Activated T-cell treated with anti-CD3 and anti-CD28 coated beads for 4 hours (primary cell): ENCODE measurements at places on chromosomes 12 and 14.

DNA sequence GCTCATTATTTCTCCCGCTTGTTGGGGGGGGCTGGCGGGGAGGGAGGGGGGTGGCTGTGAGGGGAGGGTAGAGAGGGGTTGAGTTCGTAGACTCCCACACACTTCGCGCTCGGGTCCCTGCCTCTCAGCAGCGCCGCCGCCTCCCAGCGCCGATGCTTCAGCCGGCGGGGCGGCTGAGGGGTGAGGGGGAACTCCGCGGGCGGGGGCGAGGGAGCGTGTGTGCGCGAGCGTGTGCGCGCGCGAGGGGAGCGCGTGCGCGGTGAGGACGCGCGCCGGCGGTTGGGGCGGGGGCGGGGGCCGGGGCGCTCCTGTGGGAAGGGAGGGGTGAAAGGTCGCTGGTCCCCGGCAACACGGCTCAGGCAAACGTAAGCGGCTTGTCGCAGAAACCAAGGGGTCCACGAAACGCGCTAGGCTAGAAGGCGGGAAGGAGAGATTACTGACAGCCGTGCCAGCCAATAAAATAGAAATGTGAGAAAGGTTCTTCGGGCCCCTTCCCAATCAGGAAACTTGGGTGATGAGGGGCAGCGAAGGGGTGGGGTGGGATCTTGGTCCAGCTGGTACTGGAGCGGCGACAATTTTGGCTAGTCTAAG, 343 bp upstream of the NOVA1 start:
- no peak for DNase-seq

DNA sequence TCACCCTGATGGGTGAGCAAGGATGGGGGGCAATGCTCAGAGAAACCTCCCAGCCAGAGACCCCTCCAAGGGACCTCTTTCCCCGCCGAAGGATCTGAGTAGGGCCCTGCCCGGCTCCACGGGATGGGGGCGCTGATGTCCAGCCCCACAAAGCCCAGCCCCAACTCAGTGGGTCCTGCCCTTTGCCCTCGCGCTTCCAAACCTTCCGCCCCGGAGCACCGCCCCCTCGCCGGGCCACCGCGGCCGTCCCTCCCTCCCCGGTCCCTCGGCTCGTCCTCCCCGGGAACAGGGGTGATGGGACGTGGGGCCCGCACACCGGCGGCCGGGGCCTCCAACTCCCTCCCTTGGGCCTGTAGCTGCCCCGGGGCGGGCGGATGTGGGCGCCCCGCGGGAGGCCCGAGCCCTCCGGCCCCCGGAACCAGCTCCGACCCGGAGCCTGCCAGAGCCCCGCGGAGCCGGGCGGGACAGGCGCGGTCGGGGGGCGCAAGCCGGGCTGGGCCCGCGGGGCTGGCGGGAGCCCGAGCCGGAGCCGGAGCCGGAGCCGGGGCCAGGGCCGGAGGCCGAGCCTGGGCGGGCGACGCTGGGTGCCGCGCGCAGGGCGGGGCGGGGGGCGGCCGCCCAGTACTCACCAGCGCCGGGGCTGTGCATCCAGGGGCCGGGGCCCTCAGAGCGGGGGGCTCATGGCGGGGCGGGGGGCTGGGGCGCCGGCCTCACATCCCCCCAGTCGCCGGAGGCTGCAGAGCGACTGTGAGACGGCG, 386 bp downstream of the HDAC7 start:
- DNase-seq: no peak

DNA sequence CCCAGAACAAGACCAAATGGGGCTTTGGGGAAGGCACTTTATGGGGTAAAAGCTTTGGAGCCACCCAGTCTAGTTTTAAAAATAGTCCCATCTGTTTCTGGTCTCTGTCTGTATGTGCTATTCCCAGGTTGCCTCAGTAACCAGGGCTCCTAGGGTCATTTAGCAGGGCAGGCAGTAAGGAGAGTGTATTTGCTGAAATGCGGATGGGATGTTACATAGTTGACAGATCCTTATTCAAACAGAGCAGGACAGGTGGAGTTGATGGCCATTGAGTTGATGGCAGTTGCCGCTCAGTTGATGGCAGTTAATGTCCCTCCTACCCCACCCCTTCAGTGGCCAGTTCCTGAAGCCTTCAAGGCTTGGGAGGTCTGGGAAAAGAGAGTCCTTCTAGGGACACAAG, 4.6 kb downstream of the ZC3H10 start:
- no peak for DNase-seq

GRCh38 chr14:92021523-92021922, 18.3 kb downstream of the TRIP11 start:
- DNase-seq: no peak

DNA sequence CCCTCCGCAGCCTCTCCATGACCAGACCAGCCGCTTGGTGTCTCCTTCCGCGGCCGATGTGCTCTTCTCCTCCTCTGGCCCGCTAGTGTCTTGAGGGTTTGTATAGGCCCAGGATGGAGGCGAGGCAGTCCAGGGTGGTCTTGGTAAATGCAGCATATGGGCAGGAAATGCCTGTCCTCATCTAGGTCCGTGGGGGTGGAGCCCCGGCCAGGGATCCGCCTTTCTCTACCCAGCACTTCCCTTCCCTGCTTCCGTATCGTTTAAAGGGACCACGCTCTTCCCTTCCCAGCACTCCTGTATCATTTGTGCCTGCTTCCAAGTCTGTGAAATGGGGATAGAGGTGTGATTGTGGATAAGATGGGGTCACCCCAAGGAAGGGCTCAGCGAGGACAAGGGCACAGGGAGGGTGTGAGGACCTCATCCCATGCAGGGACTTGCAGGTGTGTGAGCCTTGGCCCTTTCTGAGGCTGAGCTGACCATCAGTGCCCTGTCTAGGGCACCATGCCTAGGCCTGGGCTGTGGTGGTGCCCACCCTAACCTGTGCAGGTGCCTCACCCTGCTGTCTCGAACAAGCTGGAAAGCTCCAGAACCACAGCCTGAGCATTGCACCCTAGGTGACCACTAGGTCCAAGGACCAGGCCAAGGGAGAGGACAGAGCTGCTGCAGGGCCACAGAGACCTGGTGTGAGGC, 326.8 kb upstream of the RTL1 start:
- DNase-seq: no peak

- no peak for DNase-seq
These were observed 104.4 kb downstream of the SCN8A start for GRCh38 chr12:51695241-51696010.

DNA sequence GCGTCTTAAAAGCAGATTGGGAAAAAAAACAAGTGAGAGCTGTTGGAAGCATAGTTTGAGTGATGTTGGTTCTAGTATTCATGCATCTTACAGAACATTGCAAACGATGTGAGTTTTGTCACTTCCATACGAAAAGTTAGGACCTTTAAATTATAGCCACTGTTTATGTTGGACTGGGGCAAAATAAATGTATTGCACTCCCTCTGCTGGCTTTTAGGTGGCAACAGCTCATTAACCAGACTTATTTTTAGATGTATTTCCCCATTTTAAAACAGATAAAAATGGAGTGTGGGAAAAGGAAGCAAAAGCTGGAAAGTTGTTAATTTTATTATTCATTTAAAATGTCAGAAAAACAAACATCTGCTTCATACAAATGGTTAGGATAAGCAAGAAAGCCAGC, 111.9 kb downstream of the LGR5 start:
- DNase-seq: no peak

GRCh38 chr14:89571491-89571890, 154.5 kb upstream of the FOXN3 start:
- DNase-seq: no peak

DNA sequence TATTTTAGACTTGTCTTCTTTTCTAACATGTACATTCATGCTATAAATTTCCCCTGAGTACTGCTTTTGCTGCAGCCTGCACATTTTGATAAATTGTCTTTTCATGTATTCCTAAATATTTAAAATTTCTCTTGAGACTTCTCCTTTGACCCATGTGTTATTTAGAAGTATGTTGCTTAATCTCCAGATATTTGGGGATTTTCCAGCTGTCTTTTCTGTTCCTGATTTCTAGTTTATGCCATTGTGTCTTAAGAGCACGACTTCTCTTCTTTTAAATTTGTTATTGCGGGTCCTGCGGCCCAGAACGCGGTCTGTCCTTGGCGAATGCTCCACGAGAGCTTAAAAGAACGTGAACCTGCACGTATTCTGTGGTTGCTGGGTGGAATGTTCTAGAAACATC, 136.4 kb downstream of the KIF26A start:
- DNase-seq: no peak

GRCh38 chr12:4025181-4026019, 152.2 kb upstream of the PARP11 start:
- DNase-seq: no peak

DNA sequence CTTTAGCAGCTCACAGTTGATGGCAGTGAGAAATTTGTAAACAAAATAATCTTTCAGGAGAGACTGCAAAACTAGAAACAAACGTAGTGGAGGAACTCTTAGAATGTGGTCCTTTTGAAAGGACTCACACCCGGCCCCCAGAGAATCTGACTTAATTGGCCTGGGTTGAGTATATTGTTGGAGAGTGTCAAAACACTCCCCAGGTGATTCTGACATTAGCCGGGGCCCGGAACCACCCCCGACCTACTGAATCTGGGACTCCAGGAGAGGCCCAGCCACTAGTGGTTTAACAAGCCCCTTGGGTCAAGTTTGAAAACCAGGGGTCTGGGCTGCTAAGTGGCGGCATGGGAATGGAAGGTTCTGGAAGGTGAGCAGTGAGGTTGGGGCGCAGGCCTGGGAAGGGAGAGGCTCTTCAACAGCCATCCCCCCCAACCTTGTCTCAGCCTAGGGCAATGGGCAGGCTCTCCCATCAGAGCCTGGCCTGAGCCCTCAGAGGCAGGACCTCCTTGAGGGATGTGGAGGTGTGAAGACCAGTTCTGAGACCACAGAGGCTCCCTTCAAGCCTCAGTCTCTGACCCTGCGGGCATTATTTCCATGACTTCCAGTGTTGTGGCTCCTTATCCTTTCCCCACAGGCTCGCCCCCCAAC, 1.1 kb upstream of the ELK3 start:
- DNase-seq: no peak

DNA sequence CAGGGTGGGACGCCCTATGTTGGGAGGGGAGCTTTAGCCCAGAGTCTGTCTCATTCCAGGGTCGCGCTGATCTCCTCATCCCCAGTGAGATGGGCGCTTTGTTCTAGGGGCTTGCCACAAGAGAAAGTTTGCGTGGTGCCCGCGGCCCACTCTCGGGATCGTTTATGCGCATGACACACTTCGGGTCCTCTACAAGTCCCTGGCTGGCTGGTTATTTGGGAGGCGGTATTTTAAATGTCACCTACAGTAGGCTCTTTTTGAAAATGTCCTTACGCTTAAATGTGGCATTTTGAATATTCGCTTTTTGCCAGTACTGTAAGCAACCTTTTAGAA, 541 bp downstream of the GOLT1B start:
- peak; percentile 16 for DNase-seq

DNA sequence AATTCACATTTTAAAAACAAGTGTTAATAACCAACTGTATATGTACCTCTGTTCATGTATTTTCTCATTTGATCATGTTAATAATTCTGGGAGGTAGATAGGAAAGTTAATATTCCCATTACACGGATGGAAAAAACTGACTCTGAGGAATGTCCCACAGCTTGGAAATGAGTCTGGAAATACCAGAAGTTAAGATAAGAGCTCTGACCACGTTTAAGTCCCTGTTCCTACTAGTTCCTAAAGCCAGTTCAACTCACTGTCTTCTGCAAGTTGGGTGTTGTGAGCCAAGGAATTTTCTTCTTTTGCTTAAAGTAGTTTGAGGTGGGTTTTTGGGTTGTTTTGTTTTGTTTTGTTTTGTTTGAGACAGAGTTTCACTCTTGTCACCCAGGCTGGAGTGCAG, 104.5 kb downstream of the TMEM30B start:
- DNase-seq: no peak

DNA sequence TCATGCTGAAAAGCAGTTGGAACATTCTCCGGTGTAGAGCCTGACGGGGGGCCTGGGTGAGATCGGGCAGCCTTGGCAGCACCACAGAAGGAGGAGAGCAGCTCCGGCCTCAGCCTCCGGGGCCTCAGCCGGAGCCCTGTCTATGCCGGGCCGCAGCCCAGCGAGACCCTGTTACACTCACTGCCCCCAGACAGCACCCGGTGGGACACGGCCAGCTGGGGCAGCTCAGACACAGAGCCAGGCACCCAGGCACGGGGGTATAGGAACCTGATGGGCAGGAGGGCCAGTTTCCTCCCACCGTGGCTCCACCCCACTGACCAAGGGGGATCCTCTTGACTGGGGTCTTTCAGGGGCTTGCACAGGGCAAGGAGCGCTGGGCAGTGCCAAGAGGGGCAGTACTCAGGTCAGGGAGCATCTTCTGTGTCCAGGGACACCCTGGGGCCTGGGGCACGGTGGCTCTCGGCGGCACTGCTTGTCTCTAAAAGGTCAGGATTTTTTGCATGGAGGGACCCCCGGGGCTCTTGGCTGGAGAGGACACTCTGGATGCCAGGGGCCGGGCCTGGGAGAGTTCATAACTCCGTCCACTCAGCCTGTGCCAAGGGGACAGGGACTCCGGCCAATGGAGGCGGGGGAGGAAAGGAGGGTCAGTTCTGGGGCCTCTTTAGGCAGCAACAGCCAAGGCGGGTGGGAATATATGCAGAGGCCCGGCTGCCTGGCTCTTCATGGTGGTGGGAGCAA, 9.4 kb downstream of the INF2 start:
- no peak for DNase-seq

DNA sequence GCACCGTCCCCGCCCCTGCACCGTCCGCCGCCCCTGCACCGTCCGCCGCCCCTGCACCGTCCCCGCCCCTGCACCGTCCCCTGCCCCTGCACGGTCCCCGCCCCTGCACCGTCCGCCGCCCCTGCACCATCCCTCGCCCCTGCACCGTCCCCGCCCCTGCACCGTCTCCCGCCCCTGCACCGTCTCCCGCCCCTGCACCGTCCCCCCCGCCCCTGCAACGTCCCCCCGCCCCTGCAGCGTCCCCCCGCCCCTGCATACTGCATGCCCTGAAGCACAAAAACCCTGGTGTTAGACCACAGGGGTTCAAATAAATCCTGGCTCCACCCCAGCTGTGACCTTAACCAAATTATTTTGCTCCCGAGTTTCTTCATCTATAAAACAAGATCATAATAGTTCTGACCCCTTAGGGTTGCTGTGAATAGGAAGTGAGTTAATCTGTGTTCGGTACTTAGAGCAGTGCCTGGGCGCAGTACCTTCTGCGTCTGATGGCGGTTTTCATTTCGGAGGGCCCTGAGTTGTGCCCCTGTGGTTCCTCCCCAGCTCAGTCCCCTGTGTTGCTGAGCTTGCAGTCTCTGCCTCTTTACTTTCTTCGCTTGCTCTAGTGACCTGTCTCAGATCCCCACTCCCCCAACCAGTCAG, 38.1 kb downstream of the ESRRB start:
- DNase-seq: no peak

DNA sequence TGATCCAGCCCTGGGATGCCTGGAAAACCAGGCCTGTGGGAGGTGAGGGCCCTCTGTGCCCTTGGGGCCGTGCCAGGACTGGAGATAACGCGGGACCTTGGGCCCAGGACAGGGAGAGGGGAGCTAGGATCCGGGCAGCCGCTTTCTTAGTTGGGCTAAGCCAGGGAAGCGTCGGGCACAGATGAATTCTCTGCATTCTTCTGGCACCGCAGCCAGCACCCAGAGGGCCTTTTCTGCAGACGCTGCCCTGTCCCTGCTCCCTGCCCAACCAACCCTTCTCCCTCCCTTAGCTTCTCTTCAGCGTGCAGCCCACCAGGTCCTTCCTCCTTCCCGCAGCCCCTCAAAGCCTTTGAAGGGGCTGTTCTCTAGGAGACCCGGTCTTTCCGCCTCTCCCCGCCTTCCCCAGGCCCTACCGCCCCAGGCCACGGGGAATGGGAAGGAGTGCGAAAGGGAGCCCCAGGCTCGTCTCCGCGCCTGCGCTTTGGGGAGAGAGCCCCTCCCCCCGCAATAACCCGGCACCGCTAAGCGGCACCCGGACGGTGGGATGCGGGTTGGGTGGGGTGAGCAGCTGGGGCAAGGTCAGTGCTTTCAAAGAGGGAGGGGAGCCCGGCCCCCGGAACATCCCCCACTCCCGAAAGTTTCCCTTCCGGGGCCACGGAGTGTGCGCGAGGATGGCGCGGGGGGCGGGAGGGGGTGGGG, 663 bp downstream of the NCKAP5L start:
- DNase-seq: peak; percentile 28
